ENCODE measurements at places on chromosomes 11 and 22.
A peak's percentile ranks its signal among the peaks of the same experiment; 100 is the strongest.

DNA sequence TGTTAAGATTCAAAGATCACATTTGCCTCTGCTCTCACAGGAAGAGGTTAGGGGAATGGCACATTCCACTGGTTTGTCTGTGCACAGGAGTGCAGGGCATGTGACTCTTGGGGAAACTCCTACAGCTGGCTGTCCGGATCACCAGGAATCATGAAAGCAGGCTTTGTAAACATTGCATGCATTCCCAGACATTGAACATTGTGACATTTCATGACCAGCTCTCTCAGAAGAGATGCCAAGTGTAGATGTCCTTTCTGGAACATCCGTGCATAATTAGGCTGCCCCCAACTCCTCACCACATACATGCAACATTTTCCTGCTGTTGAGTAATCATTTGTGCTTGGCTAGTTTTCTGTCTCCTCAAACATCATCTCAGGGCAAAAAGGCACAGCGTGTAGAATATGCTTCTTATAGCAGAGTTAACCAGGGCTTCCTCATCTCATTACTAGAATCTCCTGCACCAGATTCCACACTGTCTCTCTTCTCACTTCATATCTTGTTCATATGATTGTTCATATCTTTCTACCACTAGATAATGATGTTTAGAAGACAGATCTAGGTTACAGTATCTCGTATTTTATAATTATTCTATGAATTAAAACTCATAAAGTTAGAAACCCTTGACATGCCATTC lies 694.7 kb downstream of the NTM start:
- DNase-seq: no peak

DNA sequence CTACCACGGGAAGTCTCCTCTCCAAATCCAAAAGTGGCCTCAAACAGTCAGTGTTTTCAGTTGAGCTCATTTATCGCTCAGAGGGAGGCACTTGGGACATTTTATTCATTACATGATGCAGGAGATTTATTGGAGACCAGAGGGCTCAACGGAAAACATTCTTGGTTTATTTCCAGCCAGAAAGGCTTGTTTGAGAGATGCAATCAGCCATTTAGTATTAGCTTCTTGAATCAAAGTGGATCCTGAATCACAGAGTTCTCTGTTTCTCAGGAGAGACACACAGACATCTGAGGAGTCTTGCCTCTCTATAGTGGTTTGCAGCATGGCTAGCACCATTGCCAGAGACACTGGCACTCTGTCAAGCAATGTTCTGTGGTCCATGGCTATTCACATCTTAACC lies 31.5 kb downstream of the CD44 start:
- DNase-seq: no peak

DNA sequence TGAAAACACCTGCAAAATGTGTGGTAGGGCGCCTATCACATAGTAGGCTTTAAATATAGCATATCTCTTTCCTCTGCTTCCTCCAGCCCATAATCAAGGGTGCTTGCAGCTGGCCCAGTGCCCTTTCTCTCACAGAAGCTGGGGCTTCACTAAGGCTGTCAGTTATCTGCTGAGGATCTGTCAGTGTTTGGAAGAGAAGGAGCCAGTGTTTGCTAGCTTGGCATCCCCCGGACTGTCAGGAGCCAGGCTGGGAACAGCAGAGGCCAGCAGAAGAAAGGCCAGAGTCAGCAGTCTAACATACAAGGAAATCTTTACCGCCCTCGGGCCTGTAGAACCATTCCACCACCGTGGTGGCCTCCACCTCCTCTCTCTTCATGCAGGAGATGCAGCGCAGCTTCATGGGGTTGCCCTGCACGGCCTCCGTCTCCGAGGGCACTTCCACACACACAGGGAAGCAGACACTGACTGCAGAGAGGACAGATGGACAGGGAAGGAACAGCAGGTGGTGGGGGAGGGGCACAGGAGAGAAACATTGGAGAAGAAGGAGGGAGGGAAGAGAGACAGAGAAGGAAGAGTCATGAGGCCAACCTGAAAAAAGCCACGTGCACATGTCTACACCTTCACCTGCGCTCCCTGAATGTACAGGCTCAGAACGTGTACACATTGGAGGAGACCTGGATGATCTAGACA lies 9.0 kb downstream of the SCN3B start:
- no peak for DNase-seq

DNA sequence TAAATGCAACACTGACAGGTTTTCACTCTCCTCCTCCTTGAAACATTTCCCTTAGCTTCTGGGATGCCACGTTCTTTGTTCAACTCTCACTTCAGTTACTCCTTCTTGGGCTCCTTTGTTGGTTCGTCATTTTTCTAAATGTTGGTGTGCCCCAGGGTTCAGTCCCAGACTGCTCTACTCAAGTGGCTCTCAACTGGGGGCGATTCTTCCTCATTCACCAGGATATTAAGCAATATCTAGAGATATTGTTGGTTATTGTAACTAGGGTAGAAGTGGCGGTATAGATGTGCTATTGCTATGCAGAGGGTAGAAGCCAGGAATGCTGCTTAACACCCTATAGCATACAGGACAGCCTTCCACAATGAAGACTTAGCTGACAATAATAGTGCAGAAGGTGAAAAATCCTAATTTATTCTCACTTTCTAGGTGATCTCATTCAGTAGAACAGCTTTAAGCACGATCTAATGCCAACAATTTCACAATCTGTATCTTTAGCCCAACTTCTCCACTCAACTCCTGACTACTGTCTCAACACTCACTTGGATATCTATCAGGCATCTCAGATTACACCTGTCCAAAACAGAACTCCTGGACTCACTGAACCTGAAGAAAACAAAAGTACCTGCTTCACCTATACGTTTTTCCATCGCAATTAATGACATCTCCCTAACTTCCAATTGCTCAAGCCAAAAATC lies 4.6 kb downstream of the NUP160 start:
- no peak for DNase-seq

GRCh38 chr11:123718063-123718462 lies 23.4 kb downstream of the ZNF202 start:
- DNase-seq: no peak

DNA sequence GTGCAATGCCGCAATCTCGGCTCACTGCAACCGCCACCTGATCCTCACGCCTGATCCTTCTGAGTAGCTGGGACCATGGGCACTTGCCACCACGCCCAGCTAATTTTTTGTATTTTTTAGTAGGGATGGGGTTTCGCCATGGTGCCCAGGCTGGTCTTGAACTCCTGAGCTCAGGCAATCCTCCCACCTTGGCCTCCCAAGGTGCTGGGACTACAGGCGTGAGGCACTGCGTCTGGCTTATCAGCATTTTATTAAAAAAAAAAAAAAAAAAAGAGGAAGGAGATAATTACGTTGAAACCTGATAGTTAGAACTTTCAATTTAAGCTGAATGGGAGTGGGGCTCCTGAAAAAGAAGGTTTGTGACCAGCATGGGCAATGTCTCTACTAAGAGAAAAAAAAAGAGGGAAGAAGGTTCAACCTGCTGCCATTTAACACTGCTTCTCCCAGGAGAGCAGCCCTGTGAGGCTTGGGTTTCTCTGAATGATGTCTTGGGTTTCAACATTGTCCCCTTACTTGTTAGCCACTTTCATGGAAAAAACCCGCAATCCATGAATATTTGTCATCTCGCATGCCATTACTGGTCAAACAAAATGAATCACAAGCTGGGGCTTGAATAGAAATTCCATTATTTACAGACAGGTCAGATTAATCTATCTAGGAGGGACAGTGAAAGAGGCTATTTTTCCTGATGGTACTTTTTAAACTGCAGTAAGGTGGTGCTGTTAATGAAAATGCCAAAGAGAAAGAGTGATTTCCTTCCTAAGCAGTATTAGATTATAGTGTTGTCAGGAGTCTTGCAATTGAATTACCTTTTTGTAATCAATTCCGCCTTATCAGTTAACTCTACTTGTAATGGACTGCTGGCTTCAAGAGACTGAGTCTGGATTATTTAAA lies 72.5 kb downstream of the PACS1 start:
- no peak for DNase-seq

DNA sequence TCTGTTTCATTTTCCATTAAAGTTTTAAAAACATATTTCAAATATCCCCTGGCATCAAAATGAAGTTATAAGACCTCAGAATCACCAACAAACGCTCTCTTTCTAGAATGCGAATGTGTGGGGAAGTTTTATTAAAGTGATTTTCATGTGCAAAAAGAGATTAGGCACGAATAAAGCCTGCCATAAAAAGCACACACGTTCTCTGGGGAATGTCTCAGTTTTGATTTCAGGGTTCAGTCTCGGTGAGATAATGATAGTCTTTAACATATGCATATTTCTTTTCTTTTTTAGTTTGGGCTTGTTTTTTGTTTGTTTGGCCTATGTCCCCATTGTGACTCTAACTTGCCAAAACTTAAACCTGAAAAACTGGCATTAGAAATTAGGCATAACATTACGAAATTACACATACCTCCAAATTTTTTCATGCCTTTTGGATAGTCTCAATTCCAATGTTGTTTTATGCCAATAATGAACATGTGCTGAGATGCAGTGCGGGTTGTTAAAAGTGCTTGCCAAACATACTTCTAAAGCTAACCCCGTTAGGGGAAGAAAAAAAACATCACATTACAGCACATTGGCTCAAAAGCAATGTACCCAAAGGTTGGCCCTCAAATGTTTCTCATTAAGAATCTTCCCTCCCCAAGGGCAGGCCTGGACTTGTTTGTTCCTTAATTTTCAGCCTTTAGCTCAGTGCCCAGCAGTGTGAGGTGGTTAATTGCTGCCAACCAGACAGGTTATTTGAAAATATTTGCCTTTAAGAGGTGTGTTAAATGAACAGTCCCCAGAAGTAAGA lies 33.2 kb upstream of the FBLN1 start:
- no peak for DNase-seq

DNA sequence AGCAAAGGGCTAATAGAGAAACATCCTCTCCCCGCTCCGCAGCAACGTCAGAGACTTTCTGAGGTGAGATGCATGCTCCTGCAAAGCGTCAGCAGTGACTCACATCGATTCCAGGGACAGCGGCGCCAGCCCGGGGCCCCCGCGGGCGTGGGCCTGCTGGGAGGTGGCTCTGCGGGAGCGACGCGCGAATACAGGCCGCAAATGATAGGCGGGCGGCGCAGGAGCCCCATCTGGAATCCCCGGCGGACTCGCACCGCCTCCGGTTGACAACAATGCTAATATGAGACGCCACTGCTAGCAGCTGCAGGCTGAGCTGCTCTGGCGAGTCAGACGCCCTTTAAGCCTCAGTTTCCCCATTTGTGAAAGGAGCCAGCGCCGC lies 557 bp downstream of the RANGAP1 start:
- DNase-seq: peak; percentile 80

GRCh38 chr11:14327116-14327515 lies 31.9 kb downstream of the RRAS2 start:
- DNase-seq: no peak

DNA sequence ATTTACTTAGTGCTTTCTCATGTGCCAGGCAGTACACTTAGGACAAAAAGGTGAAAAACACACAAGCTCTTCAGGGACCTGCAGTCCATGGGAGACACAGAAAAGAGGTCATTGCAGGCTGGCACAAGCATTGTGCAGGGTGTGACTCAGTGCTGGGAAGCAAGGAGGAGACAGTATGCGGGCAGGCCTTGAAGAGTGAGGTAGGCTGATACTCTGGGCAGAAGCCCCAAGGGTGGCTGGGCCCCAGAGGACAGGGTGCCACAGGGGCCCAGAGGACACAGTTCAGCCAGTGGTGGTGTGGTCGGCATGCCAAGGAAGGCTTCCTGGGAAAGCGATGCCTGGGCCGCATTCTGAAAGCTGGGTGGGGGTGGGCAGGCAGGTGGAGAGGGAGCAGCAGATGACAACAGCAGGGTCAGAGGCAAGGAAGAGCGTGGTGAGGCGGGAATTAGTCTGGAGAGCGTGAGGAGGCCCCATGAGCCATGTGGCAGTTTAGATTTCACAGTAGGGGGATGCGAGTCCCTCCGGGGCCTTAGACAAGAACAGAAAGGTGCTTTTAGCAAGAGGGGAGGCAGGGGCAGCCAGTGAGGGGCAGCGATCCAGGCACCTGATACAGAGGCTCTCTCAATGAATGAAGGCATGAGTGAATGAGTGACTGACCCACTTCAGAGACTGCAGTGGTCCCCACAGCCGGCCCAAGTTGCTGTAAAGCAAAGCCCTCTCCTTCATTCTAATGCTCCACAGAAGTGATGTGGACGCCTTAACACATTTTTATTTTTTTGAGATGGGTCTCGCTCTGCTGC lies 6.8 kb downstream of the C11orf24 start:
- no peak for DNase-seq

DNA sequence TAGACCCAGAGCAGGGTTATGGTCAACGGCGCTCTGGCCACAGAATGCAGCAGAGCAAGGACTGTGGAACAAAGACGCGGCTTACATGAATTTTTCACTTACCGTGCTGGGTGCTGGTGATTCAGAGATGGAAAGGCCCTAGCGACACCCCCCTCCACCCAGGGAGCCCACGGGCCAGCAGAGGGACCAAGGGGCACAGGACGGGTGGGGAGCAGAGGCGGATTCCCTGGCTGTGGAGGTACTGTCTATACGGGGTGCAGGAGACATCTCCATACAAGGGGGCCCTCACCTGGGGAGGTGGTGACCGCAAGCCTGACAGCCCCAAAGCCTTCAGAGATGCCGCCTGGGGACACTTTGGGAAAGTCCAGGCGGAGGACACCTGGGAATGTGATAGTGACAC lies 1.1 kb upstream of the SEPTIN5 start:
- DNase-seq: no peak

GRCh38 chr22:37713761-37714160 lies 16.9 kb downstream of the TRIOBP start:
- DNase-seq: no peak

- no peak for DNase-seq
Measured at GRCh38 chr11:112751329-112751728, 209.9 kb upstream of the NCAM1 start.

- no peak for DNase-seq
Measured at GRCh38 chr22:43473441-43473840, 61.6 kb downstream of the MPPED1 start.

GRCh38 chr22:20750461-20751184 lies 23.3 kb upstream of the SERPIND1 start:
- no peak for DNase-seq

DNA sequence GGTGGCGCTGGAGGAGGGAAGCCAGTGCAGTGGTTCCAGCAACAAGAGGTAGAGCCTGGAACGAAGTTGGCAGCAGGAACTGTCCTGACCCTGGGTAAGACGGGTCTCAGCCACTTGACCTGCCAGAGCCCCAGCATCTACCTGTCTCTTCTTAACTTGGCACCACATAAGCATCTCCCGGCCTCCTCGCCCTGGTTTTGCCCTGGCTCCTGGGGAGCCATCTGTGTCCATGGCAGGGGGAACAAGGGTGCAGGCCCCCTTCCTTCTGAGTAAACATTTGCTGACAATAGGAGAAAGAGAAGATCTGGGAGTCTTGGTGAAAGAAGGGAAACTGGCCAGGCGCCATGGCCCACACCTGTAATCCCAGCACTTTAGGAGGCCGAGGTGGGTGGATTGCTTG lies 12.8 kb downstream of the P2RY2 start:
- no peak for DNase-seq

- no peak for DNase-seq
Measured at GRCh38 chr11:108929241-108929640, 264.4 kb downstream of the DDX10 start.

- DNase-seq: no peak
Measured at GRCh38 chr11:119791701-119792151, 62.7 kb upstream of the NECTIN1 start.

- DNase-seq: no peak
Measured at GRCh38 chr11:43943931-43944751, 1.7 kb downstream of the C11orf96 start.

- no peak for DNase-seq
Measured at GRCh38 chr11:127939000-127939399, 648.4 kb downstream of the ETS1 start.

- no peak for DNase-seq
Measured at GRCh38 chr22:50585238-50585637, 2.6 kb upstream of the CHKB start.

- no peak for DNase-seq
Measured at GRCh38 chr11:73164803-73165540, 22.9 kb upstream of the FCHSD2 start.

- no peak for DNase-seq
Measured at GRCh38 chr11:65492637-65493366, 6.0 kb upstream of the MALAT1 start.

Data from activated CD4-positive, CD25-positive, alpha-beta regulatory T cell treated with anti-CD3 and anti-CD28 coated beads, Interleukin-2, amount 50 U/mL, for 16 hours (primary cell).